ENCODE measurements at places on chromosomes 12 and 14.

DNA sequence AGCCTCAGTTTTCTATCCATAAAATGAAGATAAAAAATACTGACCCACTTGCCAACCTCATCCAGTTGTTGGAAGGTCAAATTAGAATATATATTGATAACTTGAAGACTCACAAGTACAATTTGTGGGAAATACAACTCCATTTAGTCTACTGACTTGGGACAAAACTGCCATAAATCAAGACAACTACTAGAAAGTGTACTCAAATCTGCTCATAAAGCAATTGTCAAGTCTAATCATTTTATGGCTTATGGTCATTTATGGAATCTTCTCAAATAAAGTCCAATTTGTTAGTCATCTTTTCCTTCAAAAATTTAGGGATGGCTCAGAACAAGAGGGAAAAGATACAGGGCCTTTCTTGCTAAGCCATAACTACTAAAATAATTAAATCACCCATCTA is 7.0 kb downstream of the BTG1 start:
- no peak for DNase-seq

- no peak for DNase-seq
Observed at GRCh38 chr14:81161088-81161487, 59.7 kb downstream of the GTF2A1 start.

DNA sequence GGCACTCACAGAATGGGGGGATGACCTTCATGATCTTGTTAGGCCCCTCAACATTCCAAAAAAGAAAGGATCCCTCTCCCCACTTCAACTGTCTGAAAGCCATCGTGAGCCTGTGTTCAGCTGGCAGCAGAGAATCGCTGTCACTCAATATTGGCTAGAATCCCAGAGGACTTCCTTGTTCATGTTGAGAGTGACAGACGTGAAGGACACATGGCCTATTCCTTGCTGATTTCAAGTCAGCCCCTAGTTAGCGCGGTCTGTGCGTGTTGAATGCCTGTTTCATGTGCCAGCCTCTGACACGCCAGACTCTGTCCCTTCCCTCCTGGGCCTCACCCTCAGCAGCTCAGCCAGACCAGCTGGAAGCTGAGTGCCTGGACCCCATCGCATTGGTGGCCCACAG is 43.1 kb downstream of the DNAH10 start:
- no peak for DNase-seq

- no peak for DNase-seq
Observed at GRCh38 chr12:62296001-62296400, 35.8 kb downstream of the USP15 start.

- DNase-seq: no peak
Observed at GRCh38 chr14:55722054-55722453, 142.0 kb downstream of the KTN1 start.

DNA sequence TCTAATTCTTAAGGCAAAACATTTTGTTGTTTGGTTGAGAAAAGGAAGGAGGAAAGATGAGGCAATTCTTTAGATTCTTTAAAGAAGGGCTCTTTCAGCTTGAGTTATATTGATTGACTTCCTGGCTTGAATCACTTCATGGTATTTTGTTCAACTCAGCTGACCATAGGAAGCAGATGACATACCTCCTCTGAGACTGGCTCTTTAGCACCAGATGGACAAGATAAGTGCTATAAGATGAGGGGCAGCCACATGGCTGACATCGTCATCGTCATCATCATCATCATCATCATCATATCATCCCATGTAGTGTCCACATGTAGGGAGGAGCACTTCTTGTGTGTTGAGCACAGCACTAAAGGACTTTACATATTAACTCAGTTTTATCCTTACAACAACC is 81.3 kb downstream of the SSPN start:
- DNase-seq: peak; percentile 50

- DNase-seq: no peak
Observed at GRCh38 chr12:131096681-131097181, 143.0 kb downstream of the ADGRD1 start.
